ENCODE measurements at places on chromosomes 3 and 15.
A peak's percentile ranks its signal among the peaks of the same experiment; 100 is the strongest.

- DNase-seq = no peak
Measured at GRCh38 chr15:37106490-37107001, 6.2 kb upstream of the MEIS2 start.

- DNase-seq = no peak
Measured at GRCh38 chr3:107408513-107408912, 31.3 kb downstream of the CCDC54 start.

GRCh38 chr3:176463610-176464009 is 733.7 kb downstream of the TBL1XR1 start:
- DNase-seq = no peak

DNA sequence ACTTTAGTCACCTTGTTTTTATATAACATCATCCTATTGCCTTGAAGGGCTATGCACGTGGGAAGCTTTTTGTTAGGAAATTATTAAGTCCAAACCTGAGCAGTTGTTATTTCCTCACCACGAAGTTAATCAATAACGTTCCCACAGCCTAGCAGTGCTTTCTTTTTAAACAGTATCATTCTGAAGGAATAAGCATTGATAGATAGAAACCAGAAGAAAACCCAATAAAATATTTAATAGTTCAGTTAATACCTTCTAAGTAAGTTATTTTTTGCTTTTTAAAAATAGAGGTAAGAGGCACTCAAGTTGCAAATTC is 149.3 kb downstream of the KCNMB2 start:
- no peak for DNase-seq

DNA sequence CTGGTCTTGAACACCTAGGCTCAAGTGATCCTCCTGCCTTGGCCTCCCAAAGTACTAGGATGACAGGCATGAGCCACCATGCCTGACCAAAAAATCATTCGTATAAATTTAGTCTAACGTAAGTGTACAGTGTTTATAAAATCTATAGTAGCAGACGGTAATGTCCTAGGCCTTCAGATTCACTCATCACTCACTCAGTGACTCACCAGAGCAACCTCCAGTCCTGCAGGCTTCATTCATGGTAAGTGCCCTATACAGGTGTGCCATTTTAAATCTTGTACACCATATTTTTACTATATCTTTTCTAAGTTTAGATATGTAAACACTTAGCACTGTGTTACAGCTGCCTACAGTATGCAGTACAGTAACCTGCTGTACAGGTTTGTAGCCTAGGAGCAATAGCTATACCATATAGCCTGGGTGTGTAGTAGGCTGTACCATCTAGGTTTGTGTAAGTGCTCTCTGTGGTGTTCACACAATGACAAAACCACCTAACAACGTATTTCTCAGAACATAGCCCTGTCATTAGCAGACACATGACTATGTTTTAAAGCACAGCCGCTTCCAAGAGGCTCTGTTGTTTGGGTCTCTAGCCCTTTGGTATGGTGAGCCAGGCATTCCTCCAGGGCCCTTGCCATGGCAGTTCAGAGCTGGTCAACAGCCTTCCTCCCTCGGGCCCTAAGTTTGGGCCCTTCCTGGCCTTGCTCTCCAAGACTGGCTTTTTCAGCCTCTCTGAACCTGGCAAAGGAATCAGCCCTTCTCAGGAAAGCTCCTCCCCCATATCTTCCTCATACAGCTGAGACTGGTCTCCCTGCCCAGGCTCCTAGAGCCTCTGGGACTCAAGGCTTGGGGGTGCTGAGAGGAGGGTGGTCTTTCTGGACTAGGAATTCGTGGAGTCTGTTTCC is 1.9 kb upstream of the CCDC9B start:
- DNase-seq = no peak

- no peak for DNase-seq
Measured at GRCh38 chr3:107999215-107999775, 91.5 kb downstream of the CD47 start.

DNA sequence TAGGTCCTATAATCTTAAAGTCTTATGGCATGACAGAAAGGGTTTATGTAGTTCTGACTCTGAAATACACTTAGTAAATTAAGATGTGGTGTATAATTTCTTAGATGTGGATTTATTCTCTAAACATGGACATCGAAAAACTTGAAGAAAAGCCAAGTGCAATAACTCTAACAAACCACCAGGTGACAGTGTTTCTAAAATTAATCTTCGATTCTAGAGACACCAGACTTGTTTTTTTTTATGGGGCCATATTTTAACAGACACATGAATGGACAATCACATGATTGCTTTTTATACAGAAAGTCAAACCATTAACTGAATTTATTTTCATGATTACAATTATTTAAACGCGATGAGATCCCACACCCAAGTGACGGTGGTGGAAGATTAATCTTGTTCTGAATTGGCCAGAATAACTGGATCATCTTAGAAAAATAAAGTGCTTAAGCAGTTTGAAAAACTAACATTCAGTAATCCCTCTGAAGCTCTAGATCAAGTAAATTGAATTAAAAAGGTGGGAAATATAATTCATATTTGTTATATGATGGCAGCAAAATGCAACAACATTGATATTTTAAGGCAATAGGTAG is 305.1 kb downstream of the LSAMP start:
- DNase-seq = no peak

DNA sequence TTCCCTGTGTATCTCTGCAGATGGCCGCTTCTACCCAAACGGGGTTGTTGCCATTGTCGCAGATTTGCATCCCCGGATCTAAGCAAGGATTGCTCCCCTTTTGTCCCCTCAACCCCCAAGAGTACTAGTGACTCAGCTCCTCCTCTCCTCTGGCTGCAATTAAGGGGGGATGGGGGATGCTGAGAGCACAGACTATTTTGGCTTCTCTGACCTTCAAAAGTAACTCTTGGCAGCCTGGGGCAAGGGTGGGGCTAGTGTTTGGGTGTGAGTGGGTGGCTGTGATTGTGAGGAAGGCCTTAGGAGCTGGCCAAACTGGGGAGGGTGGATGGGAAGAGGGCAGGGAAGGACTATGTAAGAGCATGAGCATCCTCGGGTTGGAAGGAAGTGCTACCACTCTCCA is 1.2 kb upstream of the MAP1A start:
- no peak for DNase-seq

DNA sequence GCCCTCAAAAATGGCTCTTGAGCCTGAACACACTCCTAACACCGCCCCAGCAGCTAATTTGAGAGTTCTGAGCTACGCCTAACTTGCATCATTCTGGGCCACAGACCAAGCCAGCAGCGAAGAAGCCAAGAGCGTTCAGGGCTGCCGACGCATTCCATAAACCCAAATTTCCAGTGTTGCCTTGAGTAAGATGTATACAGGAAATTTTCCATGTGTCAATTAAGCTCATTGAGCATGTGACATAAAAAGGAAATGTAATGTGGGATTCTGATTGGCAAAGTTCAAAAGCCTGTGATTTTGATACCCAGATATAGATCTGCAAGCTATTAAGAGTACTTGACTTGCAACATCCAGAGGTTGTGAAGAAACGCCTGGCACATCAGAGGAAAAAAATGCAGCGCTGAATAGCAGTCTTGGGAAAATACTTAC is 148.6 kb upstream of the NR2F2 start:
- DNase-seq = peak; percentile 68

GRCh38 chr3:184335291-184335660 is 2.1 kb upstream of the FAM131A start:
- no peak for DNase-seq

DNA sequence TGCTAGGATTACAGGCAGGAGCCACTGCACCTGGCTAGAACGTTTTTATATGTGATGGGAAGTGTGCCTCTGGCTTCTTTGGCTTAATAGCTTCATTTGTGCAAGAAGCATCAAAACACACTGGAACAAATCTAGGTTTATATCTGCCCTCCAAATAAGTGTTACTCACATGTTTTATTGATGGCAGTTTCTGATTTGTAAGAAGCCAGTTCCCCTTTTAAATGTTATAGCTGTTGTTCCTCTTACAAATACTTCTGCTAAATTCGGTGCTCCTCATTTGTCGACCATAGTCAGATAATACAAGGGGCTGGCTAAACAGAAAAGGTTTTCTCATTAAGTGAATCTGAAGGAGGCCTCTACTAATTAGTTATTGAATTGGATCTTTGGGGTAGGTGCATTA is 307.1 kb upstream of the SEMA6D start:
- no peak for DNase-seq

DNA sequence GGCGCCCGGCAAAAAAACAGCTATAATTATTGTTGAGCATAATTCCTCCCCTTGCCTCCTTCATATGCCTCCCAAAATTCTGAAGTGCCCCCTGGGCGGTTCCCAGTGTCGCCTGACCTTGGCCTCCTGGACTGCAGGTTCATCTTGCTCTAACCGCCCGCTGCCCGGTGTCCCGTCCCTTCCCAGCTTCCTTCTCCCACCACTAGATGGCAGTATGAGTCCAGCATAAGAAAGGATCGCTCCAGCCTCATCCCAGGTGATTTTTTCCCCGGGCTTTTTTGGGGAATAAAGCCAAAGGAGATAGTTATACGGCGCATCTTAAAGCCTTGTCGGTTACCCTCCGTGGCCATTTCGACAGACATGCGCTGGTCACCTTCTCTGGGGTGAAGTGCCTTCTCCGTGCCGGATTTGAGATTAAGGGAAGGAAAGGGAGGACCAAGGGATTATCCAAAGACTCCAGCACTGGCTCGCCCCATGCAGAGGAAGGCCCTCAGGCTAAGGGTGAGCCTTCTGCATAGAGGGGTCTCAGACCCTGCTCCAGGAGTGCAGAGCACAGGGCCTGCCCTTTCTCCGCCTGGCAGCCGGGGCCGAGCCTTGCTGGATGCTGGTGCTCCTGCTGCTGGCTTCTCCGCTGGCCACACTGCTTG is 45.8 kb upstream of the TRA2B start:
- DNase-seq = no peak

GRCh38 chr3:172518929-172519640 is 4.1 kb downstream of the TNFSF10 start:
- DNase-seq = no peak

GRCh38 chr3:32882189-32882588 is 64.4 kb downstream of the TRIM71 start:
- no peak for DNase-seq

GRCh38 chr15:69340243-69340900 is 41.7 kb downstream of the PAQR5 start:
- DNase-seq = no peak

GRCh38 chr3:34864011-34864410 is 775.3 kb upstream of the ARPP21 start:
- no peak for DNase-seq

- no peak for DNase-seq
Measured at GRCh38 chr3:119555309-119555735, 4.1 kb downstream of the CD80 start.

- DNase-seq = no peak
Measured at GRCh38 chr3:9861201-9861600, 17.4 kb upstream of the RPUSD3 start.

- DNase-seq = no peak
Measured at GRCh38 chr3:102471001-102471400, 36.2 kb downstream of the ZPLD1 start.

DNA sequence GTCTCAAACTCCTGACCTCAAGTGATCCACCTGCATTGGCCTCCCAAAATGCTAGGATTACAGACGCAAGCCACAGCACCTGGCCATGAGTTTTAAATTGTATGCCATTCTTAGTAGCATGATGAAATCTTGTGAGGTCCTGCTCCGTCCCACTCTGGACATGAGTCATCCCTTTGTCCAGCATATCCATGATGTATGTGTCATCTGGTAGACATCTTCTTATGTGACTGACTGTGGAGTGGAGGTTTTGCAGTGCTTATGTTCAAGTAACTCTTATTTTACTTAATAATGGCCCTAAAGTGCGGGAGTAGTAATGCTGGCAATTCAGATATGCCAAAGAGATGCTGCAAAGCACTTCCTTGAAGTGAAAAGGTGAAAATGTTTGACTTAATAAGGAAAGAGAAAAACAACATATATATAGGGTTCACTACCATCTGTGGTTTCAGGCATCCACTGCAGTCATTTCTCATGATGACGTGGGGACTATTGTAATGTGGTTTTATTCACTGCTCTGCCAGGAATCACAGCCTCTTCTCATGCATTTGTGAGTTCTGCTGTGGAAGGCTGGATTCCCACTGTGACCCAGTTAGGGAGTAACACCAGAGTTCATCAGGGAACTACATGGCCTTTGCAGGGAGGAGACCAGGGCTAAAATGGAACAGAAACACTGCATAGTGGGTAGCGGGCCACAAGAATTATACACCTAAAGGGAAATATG is 204.6 kb upstream of the STRIT1 start:
- peak; percentile 85 for DNase-seq

GRCh38 chr3:188051801-188052168 is 102.2 kb upstream of the LPP start:
- no peak for DNase-seq

GRCh38 chr3:16912400-16913263 is 27.9 kb downstream of the PLCL2 start:
- no peak for DNase-seq

GRCh38 chr15:53627279-53627678 is 132.2 kb downstream of the WDR72 start:
- no peak for DNase-seq

GRCh38 chr15:80773122-80773551 is 6.0 kb upstream of the CEMIP start:
- peak; percentile 79 for DNase-seq

GRCh38 chr15:62059816-62060112 is 483 bp downstream of the VPS13C start:
- no peak for DNase-seq

- DNase-seq = no peak
Measured at GRCh38 chr15:87566236-87566635, 690.3 kb downstream of the NTRK3 start.

GRCh38 chr15:59298225-59298853 is 74.3 kb downstream of the MYO1E start:
- DNase-seq = no peak

DNA sequence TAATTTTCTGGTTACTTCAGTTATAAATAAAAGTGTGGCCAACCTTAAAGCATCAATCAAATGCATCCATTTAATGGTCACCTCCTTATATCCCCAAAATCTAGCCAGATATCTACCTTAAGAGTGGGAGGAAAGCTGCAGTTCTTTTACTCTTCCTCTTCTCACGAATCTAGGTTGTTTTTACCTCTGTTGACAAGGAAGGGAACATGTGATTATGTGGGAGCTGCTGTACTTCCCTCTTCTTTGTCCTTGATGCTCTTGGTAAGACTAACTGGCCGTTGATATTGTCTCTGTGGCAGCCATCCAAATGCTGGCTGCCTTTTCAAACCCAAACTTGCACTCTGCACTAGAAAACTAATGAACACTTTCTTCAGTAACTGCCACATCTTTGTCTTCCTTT is 275.3 kb upstream of the CADM2 start:
- no peak for DNase-seq

GRCh38 chr15:50380089-50380488 is 25.1 kb upstream of the GABPB1 start:
- no peak for DNase-seq

GRCh38 chr3:150798122-150798618 is 35.2 kb upstream of the SIAH2 start:
- DNase-seq = no peak

DNA sequence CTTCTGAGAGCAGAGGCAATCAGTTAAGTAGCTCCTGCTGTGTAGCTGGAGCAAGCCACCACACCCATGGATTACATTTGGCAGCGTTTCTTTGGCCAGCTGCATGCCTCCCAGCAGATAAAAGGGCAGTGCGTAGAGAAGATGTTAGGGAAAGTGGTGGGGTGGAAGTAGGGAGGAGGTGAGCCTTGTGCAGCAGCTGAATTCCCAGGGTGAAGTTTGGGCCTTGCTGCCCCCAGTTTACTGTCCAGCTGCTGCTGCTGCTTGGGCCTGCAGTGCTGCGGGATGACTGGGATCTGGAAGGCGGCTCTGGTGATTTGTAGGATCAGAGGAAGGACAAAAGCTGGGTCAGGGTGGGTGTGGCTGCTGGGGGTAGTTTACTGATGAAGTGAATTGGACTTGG is 318.7 kb upstream of the C2CD4B start:
- DNase-seq = no peak
